Dorsolateral prefrontal cortex (tissue), 122 donors: ENCODE measurements at places on chromosomes 5 and 9.

DNA sequence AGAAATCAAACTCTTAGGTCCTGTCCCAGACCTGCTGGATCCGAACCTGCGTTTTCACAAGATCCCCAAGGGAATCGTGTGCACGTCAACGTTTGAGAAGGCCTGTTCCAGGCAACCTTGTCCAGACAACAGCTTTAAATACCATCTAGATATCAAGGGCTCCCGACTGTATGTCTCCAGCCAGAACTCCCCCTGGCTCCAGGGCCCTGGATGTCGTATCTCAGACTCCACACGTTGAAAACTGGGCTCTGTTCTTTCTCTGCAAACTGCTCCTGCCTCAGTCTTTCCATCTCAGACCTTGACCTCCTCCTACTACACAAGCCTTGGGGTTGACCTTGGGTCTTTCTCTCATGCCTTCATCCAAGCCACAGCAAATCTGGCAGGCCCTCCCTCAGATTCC lies 5.8 kb upstream of the ENG start:
- DNase-seq = no peak

GRCh38 chr9:129436751-129437625 lies 183.9 kb downstream of the C9orf50 start:
- peak; percentile 77 for DNase-seq

GRCh38 chr9:127771570-127772189 lies 6.8 kb downstream of the SH2D3C start:
- no peak for DNase-seq

DNA sequence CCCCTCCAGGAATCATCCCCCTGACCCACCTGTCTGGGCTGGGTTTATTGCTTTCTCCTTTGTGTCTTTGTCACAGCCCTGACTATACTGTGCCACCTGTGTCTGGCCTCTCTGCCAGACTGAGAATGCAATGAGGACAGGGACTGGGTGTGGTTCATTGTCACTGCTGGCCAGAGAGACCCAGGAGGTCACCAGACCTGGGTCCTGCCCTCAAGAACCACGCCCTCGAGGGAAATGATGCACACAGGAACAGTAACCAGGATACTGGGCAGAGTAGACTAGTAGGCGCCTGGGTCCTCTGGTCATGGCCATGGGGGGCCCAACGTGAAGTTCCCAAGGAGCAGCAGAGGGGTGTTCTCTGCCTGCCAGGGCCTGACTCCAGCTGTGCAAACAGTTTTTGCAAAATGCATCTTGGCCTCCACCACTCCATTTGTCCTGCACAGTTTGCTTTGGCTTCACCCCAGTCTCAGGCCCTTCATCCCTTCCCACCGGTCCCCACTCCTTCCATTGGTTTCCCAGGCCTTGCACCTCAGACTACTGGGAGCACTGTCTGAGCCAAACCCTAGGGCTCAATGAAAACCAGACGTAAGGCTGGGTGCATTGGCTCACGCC lies 17.8 kb downstream of the RGS3 start:
- DNase-seq = no peak

- no peak for DNase-seq
Measured at GRCh38 chr9:88932766-88933165, 58.5 kb upstream of the S1PR3 start.

- DNase-seq = no peak
Measured at GRCh38 chr9:131752231-131752884, 12.5 kb upstream of the RAPGEF1 start.

- no peak for DNase-seq
Measured at GRCh38 chr9:93037476-93037971, 21.0 kb upstream of the SUSD3 start.

DNA sequence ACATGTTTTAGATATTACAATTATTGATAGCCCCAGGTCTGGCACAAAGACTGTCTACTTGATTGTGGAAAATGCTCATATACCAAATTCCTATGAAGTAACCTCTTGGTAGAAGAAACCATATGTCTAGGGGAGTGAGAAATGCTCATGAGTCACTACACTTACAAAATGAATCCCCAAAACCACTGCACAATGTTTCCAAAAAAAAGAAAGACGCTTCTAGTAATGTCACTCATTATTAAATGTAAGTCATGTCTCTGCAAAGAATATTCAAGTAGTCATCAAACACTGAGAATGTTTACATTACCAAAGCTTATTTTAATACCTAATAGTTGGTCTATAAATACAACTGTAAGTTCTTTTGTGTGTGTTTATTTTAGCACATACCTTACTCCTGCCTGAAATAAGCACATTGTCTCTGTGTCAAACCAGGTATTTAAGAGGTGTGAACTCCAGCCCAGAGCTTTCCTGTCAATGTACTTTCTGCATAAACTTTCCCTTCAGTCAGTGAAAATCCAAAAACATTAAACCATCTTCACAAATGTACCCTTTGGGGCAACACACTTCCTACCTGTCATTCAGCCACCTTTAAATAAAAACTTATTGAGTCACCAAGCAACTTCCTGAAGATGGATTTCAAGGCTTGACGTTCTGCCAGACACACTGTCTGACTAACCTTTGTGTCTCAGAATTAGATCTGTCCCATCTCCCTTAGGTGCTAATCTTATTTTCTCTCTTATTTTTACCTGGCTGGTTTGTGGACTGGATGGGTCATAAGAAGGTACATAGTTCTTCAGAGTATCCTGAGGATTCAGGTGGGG lies 194.0 kb downstream of the NFIB start:
- DNase-seq = no peak

DNA sequence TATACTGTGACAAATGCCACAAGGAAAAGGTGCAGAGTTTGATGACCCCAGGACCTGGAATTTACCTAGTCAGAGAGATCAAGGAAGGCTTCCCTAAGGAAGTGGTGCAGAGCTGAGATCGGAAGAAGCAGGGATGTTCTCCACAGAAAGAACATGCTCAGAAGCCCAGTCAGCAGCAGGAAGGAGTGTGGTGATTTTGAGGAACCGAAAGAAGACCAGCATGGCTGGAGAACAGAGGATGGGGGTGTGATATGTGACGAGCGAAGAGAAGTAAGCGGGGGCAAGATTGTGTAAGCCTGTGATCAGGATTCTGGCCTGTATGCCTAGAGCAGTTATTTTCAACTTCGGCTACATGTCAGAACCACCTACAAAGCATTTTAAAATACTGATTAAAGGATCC lies 18.7 kb upstream of the PIK3R1 start:
- DNase-seq = peak; percentile 41

GRCh38 chr5:60945813-60946187 lies 795 bp downstream of the NDUFAF2 start:
- DNase-seq = no peak

- no peak for DNase-seq
Measured at GRCh38 chr9:95923794-95924193, 48.3 kb downstream of the ERCC6L2 start.

DNA sequence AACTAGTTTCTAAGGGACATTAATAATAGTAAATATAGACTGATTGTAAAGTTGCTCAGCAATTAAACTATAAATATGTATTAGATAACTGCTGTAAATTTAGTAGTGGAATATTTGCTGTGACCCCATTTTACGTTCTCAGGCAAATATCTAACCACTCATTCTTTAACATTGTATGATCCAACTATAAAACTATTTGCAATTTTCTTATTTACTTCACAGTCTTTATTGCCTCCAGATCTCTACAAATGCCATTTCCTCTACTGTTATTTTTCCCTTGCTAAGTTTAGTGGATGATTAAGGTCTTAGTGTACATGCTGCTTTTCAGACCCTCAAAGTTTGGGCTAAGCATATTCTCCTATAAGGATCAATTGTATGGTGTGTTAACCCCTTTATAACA lies 526.2 kb upstream of the ST8SIA4 start:
- DNase-seq = no peak

DNA sequence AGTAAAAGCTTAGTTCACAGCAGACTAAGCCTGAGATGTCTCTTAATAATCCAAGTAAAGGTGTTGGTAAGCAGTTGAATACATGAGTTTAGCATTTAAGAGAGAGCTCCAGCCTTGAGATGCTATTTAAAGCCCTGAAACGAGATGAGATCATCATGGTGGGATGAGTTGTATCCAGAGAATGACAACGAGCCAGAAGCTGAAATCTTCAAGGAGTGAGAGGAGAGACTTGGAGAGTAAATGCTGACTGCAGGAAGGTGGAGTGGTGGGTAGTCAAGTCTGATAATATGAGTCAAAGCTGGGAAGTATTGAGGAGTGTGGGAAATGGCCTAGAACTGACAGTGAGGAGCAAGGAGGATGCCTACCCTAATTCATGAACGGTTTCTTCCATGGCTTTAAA lies 53.7 kb downstream of the PLAC8L1 start:
- no peak for DNase-seq

DNA sequence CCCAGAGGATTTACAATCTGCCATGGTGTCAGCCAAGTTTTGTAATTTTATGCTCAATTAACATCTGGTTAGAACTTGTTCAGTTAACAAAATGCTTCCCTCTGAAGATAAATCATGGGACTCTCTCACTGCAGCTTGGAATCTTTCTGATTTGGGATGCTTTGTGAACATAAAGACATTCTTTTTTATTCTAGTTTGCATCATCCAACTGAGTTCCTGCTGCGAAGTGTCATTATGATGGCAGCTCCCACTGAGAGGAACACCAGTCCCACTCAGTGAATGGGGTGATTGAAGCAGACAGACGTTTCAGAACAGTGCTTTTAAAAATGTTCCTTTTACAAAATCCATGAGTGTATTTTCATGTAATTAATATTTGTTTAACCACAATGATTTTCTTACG lies 863.8 kb downstream of the TLE4 start:
- DNase-seq = no peak

GRCh38 chr5:15852217-15852616 lies 327.4 kb downstream of the MARCHF11 start:
- no peak for DNase-seq

GRCh38 chr9:131744171-131744719 lies 4.4 kb upstream of the RAPGEF1 start:
- no peak for DNase-seq

DNA sequence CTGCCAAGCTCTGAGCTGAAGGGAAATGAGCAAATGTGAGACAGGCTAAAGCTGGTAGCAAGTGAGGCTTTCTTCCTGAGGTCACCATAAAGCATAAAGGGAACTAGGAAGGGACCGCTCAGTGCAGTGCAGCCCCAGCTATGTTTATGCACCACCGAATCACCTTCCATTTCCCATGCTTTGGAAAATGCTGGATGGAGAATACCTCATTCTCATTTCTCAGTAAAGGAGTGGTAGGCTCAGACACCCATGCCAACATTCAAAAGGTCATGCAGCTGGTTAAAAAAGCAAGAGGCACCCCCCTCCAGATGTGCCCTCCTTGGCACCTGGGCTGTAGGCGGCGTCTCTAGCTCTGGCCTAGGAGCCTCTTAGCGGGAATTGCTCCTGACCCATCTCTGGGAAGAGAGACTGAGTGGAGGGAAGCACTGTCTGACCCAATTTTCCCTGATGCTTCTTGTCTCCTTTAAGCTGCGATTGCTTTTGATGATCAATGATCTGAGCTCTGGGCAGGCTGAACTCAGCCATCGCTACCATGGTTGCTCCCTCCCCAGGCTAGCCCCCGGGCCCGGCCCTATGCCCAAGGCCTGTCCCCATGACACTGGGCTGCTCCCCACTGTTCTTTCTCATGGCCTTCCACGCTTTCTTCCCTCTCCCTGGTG lies 58.7 kb downstream of the ZNF354C start:
- peak; percentile 33 for DNase-seq

DNA sequence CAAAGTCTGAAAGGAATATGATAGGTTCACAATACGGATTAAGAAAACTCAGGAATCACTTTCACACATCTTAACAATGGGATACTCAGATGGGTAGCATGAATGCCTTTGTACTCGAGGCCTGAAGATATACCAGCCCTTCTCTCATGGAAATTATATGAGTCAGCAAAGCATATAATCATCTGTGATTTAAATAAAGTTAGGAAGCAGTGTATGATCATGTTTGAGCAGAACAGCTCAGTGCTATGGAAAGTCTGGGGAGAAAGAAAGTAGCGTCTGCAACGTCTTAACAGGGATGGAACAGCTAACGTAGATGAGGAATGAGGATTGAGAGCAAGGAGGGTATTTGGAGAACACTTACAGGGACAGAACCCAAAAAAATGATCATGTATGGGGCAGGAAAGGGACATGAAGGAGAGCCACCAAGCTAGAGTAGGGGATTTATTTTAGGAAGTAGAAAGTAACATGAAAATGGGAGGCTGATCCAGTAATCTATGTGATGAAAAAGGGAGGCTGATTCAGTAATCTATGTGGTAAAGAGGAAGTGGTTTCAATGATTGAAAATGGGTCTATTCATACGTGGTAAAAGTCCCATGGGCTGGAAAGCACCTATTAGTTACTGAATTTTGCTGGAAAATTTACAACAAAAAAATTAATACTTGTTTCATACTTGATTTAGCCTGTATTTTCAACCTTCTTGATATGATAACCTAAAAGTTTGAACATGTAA lies 85.9 kb downstream of the GNA14 start:
- no peak for DNase-seq

GRCh38 chr5:171295801-171296200 lies 13.2 kb upstream of the TLX3 start:
- DNase-seq = no peak

GRCh38 chr5:176446028-176446665 lies 2.0 kb upstream of the FAF2 start:
- DNase-seq = no peak

- no peak for DNase-seq
Measured at GRCh38 chr9:83574482-83574881, 36.3 kb upstream of the FRMD3 start.

GRCh38 chr5:133564921-133565565 lies 47.3 kb downstream of the FSTL4 start:
- DNase-seq = no peak

DNA sequence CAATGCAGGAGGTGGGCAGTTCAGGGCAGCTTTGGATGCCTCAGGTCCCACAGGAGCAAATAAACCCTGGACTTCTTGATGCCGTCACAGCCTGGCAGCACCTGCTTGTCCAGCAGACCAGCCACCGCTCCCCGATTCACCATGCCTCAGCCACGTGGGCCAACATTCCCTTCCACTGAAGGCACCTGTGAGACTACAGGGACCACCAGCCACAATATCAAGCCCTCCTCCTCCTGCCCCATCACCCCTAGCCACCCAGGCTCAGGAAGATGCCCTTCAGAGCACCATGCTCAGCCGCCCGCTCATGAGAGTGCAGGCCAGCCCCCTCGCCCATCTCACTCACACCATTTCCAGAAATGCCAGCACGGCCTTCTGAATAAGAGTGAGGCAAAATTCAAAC lies 234.7 kb downstream of the SYK start:
- no peak for DNase-seq

- DNase-seq = no peak
Measured at GRCh38 chr5:116971131-116971530, 396.5 kb upstream of the SEMA6A start.

- DNase-seq = no peak
Measured at GRCh38 chr5:176803943-176804498, 6.3 kb upstream of the UNC5A start.

GRCh38 chr9:91156451-91157234 lies 205.1 kb downstream of the AUH start:
- no peak for DNase-seq

DNA sequence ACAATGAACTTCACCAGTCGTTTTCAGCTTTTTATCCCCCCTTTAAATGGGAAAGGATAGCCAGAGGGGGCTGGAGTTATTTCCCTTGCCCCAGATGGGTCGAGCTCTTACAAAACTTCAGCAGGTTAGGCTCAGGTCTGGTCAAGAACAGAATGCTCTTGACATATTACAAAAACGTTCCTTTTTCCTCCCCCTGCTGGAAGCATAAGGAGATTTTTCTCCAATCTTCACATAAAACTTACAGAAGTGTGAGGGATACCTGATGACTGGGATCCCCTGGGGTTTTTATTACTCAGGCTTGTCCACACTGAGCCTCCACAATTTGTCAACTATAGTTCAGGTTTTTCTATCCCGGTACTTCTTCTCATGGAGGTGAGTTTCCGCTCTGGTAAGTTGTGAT lies 60.8 kb downstream of the CSF2 start:
- no peak for DNase-seq

- DNase-seq = peak; percentile 35
Measured at GRCh38 chr9:134494905-134495304, 146.7 kb upstream of the COL5A1 start.
